Stimulated activated CD8-positive, alpha-beta memory T cell treated with anti-CD3 and anti-CD28 coated beads, Interleukin-15, amount 100 ng/mL, for 48 hours (primary cell): ENCODE measurements at places on chromosomes 12 and 14.
A peak's percentile ranks its signal among the peaks of the same experiment; 100 is the strongest.

DNA sequence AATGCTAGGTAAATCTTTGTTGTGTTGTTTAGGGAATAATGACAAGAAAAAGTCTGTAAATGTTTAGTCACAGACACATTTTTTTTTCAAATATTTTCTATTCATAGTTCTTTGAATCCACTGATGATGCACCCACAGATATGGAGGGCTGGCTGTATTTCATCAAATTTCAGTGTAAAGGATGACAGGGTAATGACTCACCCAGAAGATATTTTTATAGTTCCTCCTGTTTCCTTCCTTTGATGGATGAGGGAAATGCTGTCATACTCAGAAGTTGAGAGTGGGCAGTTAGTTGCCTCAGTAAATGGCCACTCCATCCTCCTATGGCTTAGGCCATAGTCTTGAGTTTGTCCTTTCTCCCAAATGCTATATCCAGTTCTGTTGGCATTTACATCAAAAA is 76.9 kb upstream of the REP15 start:
- no peak for DNase-seq

DNA sequence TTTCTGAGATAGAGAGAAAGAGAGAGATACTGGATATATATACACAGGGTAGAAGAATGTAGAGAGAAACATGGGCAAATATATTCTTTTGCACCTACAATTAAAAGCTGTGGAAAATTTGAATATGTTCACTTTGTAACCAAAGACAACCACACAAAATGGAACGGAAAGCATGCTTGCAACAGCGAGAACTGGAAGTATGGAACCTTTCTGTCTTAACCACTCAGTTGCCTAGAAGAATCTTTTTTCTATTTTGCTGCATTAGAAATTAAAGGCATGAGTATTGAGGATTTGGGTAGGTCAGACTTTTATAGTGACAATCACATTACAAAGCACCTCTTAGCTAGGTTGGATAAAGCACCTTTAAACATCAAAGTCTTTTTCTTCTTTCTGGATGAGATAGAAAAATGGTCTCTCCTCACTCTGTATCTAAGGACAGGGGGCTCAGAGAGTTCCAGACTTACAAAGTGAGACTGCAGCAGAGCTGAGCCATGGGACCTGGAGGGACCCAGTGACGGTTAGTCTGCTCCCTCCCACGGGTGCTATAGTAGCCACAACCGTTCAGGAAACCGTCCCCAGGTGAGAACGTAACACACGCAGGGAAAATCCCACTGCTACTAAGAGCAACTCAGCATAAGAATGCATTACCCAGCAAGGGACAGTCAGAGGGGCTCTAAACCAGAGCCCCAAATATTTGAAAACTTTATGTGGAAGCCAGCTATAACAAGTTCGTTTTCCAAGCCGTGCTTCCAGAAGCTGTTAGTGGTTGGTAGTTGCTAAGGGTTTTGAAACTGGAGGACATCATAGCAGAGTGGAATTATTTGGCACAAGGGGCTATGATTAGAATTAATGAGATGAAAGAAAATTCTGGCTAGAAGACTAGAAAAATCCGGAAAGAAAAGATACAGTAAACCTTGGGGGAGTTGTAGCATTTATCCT is 97.1 kb downstream of the DAD1 start:
- no peak for DNase-seq

- DNase-seq: no peak
Measured at GRCh38 chr12:52829986-52830770, 3.9 kb downstream of the KRT79 start.

GRCh38 chr12:121580959-121581685 is at the start of gene KDM2B:
KDM2B (minus strand) TSS chr12:121581023; CDS start chr12:121580911, 112 bp downstream.
- no peak for DNase-seq

DNA sequence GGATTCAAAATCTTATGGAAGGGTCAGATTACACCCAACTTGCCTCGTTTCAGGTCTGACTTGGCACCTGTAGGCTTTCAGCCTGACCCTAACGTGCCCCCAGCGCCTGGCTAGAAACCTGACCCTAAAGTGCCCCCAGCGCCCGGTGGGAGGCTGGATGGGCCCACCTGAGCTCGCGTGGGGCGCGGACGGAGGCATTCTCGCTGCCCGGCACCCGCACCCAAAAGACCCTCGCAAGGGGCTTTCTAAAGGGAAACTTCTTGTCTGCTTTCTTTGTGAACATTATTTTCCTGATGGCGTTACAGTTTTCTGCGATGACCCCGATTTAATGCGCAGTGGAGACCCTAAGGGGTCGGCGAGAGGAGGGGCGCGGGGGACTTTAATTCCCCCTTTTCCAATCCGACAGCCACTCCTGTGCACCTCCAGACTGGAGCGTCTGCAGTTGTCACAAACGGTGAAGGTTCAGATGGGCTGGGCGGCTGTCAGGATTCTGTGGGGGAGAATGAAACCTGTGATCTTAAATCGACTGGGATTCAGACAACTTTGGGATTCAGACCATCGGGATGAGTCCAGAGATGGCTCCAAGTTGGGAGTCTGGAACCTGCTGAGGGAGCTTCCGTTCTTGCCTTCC is 751 bp upstream of the HRK start:
- DNase-seq: no peak

- no peak for DNase-seq
Measured at GRCh38 chr14:92994942-92995341, 72.0 kb downstream of the CHGA start.

GRCh38 chr14:35576260-35576659 is 42.3 kb downstream of the INSM2 start:
- no peak for DNase-seq

DNA sequence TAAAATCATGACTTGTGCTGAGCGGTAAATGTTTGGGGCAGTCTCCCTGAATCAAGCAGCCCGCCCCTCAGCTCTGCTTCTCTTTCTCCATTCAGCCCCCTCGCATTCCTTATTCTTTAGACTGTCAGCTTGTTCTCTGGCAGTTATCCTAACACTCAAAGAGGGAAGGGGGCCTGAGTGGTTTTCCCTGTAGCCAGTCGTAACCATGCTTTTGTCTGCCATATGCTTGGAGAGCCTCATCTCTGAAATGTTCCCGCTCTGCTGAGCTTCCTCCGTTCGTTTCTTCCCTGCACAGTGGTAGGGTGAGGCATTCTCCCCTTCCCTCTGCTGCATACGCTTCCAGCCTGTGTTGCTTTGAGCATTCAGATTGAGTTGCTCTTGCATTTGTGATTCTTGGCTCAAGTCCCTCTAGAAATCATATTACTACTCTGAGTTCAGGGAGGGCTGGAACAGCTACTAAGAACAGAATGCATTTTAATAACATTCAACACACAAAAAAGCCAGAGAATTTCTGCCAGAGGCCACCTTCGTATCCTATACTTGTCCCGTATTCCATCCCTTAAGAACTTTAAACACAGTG is 119.7 kb downstream of the FBXL14 start:
- no peak for DNase-seq

- no peak for DNase-seq
Measured at GRCh38 chr14:35556548-35556947, 22.6 kb downstream of the INSM2 start.

DNA sequence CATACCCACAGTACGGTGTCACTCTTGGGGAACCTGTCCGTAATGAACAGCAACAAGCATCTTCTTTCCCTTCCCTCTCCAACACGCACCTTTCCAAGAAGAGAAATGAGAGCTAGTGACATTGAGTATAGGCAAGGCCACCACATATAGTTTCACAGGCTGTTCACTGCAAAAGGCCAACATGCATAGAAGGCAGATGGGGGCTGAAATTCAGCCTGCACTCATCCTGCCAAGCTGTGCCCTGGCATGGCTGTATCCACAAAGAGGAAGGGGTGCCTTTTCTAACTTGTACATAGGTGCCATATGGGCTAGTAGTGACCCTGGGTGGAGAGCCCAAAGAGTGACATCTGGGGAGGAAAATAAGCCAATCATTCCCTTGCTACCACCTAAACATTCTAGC is 169.6 kb downstream of the ZFP36L1 start:
- no peak for DNase-seq

DNA sequence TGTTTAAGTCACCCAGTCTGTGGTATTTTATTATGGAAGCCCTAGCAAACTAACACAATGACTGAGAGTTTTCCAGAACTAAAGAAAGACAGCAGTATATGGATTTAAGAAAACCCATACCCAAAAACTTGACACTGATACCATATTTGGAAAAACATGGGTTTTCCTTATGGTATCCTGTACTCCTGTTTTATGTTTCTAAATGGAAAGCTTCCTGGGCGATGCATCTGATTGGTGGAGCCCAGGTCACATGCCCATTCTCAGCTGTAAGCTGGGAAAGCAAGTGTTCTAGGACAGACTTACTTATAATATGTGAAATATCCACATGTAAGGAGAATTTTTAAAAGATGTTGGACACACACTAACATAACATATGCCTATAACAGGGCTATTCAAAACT is 4.5 kb upstream of the RNASE4 start:
- DNase-seq: no peak

GRCh38 chr14:47526591-47527244 is 148.7 kb downstream of the MDGA2 start:
- DNase-seq: no peak

DNA sequence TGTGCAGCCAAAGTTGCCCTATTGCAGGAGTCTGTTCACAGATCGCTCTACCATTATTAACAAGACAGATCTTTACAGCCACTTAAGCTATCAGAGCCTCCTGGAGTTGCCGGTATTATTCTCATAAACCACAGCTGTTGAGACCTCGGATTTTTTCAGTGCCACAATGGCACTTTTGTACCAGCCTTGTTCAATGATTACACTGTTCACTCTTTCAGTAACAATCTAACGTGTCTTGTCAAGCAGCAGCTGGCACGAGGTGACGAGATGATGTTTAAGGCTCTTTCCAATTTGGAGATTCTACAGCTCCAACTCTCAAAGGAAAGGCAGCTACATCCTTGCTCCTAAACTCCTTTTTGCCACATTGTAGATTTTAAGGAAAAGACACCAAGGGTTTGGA is 30.7 kb downstream of the LRIG3 start:
- DNase-seq: no peak

GRCh38 chr14:76488551-76488950 is 112.6 kb downstream of the ESRRB start:
- DNase-seq: no peak

DNA sequence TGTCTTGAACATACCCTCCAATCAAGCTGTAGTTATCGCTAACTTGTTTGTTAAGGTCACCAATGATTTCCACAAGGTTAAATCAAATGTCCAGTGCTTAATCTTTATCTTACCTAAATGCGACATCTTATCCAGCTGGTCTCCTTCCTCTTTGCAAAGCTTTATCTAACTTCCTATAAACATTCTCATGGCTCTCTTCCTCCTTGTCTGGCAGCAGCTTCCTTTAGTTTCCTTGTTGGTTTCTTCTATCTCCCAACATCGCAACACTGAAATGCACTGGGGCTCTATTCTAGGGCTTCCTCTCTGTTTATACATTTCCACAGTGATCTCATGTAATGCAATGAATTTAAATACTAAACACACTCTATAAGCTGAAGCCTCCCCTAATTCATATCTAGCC is 28.7 kb downstream of the UBE2N start:
- DNase-seq: no peak

- DNase-seq: no peak
Measured at GRCh38 chr12:5493018-5493417, 61.1 kb downstream of the NTF3 start.

GRCh38 chr14:100717386-100717785 is 9.3 kb upstream of the DLK1 start:
- DNase-seq: no peak

- DNase-seq: no peak
Measured at GRCh38 chr14:53865711-53866110, 90.9 kb downstream of the BMP4 start.

- DNase-seq: no peak
Measured at GRCh38 chr12:3046441-3047200, 30.6 kb upstream of the TSPAN9 start.

DNA sequence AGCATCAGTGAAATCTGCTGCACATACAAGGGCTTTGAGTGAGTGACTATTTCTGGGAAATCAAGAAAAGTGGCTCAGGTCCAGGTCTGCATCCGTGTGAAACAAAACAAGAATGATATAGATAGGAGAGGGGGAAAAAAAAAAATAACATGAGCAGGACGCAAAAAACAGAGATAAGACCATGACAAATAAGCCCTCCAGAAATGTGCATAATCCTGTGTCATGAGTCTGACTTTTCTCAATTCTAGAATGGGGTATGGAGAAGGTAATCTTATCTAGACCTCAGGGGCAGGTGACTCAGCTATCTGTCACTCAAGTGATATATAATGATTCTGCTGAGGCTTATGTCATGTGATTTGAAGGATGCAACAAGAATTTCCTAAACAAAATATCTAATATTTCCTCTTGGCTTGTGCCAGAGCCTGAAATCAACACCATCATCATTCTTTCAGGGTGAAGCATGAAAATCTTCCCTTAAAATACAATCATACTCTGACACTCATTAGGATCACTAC is 250.0 kb downstream of the PHLDA1 start:
- DNase-seq: no peak

- peak; percentile 51 for DNase-seq
Measured at GRCh38 chr12:116959845-116960514, 49.2 kb downstream of the FBXW8 start.

- no peak for DNase-seq
Measured at GRCh38 chr12:104698871-104699270, 242.1 kb downstream of the CHST11 start.

GRCh38 chr12:14393751-14394150 is 28.3 kb downstream of the ATF7IP start:
- no peak for DNase-seq

- no peak for DNase-seq
Measured at GRCh38 chr14:24784981-24785380, 151.0 kb upstream of the GZMB start.
